PC-9 (cell line): ENCODE measurements at places on chromosomes 12 and 14.

- DNase-seq, result no peak
Observed at GRCh38 chr12:132904718-132905328, 17.4 kb upstream of the CHFR start.

GRCh38 chr12:51391283-51392123, at the start of gene GALNT6:
TSS of gene GALNT6 (minus strand) at chr12:51391406. CDS start at chr12:51379781, 11,625 bp downstream.
- DNase-seq, result peak; percentile 85

DNA sequence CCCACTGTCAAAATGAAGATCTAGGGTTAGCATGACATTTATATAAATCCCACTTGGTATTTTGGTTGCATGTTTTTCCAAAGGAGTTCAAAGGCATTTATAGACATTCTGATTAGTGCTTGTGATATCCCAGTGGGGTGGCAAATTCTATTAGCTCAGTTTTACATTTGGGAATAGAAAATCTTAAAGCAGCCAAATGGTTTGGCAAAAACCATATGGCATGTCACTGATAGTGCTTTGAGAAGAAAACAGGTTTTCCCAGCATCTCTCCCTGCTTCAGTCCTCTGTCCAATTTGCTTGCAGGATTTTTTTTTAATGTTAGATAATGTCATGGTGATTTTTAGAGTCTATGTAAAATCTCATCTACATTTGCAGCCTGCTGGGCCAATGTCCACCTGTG, 225.1 kb upstream of the DIO3 start:
- no peak for DNase-seq

DNA sequence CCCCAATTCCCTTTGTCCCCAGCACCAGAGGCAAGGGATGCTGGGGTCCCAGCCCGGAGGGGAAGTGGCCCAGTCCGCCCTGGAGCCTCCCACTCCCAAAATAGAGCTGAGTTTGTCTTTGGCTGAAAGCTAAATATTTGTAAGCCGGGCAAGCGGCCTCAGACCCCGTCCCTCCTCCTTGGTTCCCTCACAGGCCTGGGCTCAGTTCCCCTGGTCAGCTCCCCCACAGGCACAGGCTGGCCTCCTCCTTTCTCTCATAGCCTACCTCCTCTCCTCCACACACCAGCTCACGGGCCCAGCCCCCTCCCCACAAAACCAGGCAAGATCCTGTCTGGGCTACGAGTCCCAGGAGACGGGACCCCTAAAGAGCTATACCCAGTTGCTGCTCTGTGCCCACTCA, 1.3 kb downstream of the SP7 start:
- DNase-seq, result no peak

- no peak for DNase-seq
Observed at GRCh38 chr12:130214686-130215395, 52.6 kb downstream of the FZD10 start.

GRCh38 chr14:104135904-104136471, 2.4 kb upstream of the KIF26A start:
- no peak for DNase-seq

- no peak for DNase-seq
Observed at GRCh38 chr12:51480978-51481377, 56.3 kb downstream of the SLC4A8 start.

GRCh38 chr12:106058256-106059182, 80.2 kb downstream of the NUAK1 start:
- no peak for DNase-seq

- no peak for DNase-seq
Observed at GRCh38 chr12:30882706-30883105, 43.8 kb upstream of the TSPAN11 start.

GRCh38 chr12:53937099-53937498, 1.5 kb upstream of the HOXC13 start:
- no peak for DNase-seq

GRCh38 chr14:59377491-59377890, 87.7 kb downstream of the GPR135 start:
- no peak for DNase-seq

- DNase-seq, result no peak
Observed at GRCh38 chr14:101887219-101887618, 77.2 kb upstream of the DYNC1H1 start.

DNA sequence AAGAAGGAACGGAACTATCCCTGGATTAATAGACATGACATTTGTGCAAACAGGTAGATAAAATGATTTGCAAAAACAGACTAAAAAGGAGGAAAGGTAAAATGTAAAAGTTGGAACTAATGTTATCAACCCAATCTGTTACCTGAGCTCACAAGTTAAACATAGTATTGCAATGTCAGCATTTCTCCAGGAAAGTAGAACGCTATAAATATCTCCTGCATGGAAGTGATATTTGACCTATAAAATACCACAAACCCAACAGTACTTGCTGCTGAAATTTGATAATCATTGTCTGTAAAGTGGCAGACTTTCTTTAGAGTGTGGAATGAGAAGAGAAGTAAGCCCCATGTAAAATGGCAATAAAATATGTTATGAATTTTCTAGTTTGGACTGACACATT, 1435.7 kb downstream of the LRFN5 start:
- DNase-seq, result no peak

GRCh38 chr14:69039288-69039628, 60.2 kb upstream of the ACTN1 start:
- peak; percentile 15 for DNase-seq

- DNase-seq, result no peak
Observed at GRCh38 chr12:100565987-100566545, 7.4 kb upstream of the GAS2L3 start.

GRCh38 chr14:69605738-69606137, 5.7 kb upstream of the SUSD6 start:
- DNase-seq, result no peak

- peak; percentile 32 for DNase-seq
Observed at GRCh38 chr12:12338527-12339168, 11.4 kb downstream of the MANSC1 start.

- no peak for DNase-seq
Observed at GRCh38 chr14:71918955-71919354, 13.3 kb upstream of the RGS6 start.

DNA sequence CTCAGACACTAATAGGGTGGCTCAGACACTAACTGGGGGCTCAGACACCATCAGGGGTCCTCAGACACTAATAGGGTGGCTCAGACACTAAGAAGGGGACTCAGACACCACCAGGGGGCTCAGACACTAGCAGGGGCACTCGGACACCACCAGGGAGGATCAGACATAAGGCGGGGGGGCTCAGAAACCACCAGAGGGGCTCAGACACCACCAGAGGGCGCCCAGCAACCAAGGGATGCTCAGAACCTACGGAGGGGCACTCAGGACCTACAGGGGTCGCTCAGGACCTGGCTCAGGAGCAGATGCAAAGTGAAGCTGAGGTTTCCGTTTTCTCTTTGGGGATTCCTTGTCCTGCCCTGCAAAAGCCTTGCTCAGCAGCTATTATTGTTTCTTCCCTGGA, 448.5 kb downstream of the TMEM121 start:
- no peak for DNase-seq

DNA sequence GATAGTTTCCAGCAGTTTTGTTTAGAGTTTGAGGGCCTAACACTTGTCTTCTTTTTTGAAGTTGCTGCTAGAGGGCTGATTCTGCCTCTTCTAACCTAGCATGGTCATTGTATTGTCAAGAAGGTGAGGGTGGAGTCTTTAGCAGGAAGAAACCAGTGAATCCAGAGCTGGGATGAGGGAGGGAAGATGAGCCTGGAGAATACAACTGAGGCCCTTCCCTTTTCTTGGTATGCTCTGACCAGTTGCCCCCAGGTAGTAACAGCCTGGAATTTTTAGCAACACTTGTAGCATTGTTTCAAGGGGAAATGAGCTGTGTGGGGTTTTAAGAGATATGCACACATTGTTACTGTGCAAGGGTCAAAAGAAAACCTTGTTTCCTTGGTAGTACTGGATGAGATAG, 9.0 kb downstream of the FLVCR2 start:
- no peak for DNase-seq

GRCh38 chr12:9378430-9378835, 170.2 kb upstream of the PZP start:
- DNase-seq, result no peak

DNA sequence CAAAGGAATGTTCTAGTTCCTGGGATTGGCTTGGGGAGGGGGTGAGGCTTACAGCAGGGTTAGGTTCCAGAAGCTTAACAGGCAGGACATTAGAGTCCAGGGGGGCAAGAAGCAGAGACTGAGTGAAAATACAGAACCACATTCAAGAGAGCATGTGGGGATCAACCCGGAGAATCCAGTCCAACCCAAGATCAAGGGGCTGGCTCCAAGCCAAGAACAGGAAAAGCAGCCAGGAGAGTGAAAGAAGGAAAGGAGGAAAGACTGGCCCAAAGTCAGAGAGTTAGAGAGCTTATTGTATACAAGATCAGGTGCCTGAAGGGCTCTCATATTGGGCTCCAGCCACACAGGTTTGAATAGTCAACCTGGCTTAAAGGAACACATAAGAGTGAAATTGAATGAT, 190.3 kb upstream of the CDKN3 start:
- peak; percentile 6 for DNase-seq

- no peak for DNase-seq
Observed at GRCh38 chr12:72467985-72468384, 195.8 kb downstream of the TRHDE start.

DNA sequence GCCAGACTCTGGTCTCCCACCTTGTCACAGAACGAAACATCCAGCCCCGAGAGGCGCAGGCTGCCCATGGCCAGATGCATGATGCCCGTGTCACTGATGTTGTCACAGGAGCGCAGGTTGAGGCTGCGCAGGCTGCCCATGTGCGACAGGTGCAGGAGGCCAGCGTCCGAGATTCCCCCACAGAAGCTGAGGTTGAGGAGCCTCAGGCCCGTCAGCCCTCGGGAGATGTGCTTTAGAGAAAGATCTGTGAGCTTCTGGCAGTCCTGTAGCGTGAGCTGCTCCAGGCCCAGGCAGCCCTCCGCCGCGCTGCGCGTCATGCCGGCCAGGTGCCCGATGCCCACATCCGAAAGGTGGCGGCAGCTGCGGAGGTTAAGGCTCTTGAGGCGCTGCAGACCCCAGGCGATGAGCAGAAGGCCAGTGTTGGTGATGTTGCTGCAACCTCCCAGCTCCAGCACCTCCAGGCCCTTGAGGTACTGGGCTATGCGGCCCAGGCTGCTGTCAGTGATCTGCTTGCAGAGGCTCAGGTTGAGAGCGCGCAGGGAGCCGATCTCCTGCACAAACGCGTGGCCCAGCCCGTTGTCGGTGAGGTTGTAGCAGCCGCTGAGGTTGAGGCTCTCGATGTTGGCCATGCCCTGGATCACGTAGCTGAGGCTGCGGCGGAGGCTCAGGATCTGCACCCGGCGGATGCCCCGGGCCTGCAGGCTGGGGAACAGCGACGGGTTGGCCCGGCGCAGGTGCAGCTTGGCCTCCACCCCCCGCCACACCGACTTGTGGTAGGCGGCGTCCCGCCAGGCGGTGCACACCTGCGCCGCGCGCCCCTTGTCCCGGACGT, 991 bp downstream of the FBXL14 start:
- DNase-seq, result peak; percentile 65

DNA sequence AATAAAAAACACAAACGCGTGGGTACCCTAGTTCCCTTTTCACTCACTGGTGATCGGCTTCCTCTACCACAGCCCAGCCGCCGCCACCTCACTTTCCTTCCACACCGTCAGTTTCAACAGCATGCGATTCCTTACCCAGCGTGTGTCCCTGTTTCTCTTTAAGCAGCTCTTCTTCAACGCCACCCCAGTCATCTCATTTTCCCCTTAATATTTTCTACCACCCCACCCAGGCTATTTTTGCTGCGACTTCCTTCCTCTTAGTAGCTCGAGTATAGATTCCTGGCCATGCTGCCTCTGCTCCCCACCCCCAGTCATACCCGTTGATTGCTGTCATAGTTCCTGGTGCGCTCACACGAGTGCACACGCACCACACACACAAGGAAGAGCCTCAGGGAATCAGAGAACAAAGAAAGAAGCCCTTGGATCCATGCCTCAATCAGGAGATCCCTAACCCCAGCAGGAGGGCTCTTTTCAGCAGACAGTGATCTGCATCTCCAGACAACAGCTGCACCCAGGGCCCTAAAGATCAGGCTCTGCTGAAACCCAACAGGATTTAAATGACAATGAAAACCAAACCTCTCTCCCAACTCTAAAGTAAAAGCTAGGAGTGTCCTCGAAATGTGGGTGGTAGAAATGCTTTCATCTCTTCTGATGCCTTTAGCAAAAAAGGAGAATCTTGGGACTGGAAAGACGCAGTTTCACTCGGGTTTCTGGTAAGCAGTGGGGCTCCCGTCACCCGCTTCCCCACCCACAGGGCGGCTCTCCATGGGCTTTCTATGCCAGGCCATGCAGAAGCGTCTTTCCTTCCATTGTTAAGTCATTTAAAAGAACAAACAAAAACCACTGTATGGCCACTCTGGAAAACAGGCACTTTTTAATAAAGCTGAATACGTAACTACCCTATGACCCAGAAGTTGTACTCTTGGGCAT, 23.8 kb downstream of the VPS37B start:
- peak; percentile 66 for DNase-seq

DNA sequence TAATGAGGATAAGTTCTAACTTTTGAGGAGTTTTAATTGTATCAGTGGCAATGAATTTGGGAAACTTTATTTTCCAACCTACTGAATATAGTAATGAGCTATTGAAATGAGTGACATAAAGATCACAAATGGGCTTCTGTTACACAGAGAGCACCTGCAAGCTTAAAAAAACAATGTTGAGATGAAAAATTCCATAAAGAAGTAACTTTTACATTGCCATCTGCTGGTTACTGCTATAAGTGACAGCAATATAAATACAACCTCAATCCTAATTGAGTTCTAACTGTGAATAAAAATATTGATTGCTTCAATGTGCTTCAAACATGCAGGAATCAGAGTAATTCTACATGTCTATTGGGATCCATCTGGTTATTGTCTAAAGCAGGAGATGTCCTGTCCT, 14.2 kb downstream of the WIF1 start:
- no peak for DNase-seq

- no peak for DNase-seq
Observed at GRCh38 chr12:6030081-6030480, 85.0 kb upstream of the ANO2 start.
